ENCODE measurements at places on chromosomes 3 and 15.

DNA sequence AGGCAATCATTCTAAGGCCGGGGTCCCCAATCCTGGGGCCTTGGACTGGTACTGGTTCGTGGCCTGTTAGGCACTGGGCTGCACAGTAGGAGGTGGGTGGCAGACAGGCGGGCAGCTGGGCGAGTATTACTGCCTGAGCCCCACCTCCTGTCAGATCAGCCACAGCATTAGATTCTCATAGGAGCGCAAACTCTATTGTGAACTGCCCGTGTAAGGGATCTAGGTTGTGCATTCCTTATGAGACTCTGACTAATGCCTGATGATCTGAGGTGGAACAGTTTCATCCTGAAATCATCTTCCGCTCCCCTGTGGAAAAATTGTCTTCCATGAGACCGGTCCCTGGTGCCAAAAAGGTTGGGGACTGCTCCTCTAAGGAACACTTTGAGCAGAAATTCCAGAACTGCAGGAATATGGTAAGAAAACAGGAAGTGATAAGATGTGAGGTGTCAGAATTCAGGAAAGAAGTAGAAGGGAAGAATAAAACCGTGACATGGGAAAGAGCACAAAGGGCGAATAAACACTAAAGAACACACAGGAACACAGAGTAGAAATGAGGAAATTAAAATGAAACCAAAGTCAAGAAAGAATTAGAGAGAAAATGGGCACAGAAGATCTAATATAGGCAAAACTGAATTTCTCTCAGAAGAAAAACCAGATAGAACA, 57.6 kb downstream of the PDCD6IP start:
- DNase-seq: no peak

GRCh38 chr3:29557825-29558224, 277.0 kb downstream of the RBMS3 start:
- DNase-seq: no peak

- no peak for DNase-seq
These were observed 271.6 kb downstream of the FHIT start for GRCh38 chr3:60979461-60980341.

DNA sequence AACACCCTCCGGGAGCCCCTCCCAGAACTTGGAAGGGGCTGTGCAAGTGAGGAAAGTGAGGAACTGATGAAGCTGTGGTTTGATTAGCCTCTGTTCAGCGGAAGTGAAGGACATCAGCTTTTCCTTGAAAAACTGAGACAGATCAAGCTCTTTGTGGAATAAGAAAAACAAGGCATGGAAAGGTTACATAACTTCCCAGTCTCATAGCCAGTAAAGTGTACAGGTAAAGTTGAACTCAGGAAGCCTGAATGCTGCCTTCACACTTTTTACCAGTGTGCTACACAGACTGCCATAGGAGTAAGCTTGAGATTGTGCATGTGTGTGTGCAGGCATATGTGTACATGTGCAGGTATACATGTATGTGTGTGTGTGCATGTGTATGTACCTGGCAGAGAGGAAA, 293.2 kb downstream of the FGF12 start:
- no peak for DNase-seq

DNA sequence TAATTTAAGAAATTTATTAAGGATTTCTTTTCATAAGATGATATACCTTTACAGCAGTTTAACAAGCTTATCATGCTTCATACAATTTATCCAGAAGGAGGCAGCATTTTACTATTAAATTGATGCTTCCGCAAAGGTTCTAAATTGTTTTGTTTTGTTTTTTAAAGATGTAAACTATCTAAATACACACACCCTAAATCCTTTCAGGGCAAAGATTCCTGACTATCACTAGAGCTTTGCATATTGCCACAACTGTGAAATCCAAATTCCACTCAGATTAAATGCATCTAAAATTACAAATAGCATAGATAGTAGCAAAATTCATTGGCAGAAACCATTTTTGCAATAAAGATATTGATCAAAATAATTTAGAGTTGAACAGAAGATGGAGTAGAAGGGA, 44.5 kb upstream of the CCNL1 start:
- DNase-seq: peak; percentile 53

DNA sequence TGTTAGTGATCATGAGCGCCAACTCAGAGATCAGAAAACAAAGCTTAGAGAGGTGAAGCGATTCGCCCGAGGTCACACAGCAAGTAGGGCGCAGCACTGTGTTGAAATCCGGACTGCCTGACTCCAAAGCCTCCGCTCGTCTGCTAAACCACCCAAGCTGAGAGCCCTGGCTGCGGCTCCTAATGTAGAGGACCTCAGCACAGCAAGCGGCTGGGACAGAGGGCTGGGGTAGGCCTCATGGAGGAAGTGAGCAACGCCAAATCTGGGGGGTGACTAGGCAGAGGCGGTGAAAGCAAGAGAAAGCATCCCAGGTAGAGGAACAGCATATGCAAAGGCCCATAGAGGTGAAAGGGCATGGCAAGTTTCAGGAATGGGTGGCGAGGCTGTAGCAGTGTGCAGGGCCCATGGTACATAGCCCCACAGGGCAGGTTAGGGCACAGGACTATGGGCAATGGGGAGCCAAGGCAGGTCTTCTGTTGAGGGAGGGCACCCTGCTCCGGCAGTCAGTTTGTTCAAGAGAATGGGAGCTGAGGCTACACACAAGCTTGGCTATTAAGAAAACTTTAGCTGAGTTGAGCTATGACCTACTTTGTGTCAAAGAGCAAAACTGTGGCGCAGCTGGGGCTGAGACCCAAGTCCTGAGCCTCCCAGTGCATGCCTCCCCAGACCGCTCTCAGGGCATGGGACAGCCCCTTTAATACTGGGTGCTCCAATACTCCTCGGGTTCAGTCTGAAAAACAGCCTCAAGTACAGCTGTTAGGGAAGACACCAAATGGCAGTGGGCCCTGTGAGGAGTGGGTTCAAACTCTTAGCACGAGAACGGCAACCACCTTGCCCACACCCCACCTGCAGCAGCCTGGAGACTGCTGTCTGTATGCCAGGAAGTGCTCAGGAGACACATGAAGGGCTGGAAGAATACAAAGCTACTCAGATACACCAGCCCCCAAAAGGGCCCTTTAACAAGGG, 988 bp upstream of the CFAP92 start:
- DNase-seq: no peak

DNA sequence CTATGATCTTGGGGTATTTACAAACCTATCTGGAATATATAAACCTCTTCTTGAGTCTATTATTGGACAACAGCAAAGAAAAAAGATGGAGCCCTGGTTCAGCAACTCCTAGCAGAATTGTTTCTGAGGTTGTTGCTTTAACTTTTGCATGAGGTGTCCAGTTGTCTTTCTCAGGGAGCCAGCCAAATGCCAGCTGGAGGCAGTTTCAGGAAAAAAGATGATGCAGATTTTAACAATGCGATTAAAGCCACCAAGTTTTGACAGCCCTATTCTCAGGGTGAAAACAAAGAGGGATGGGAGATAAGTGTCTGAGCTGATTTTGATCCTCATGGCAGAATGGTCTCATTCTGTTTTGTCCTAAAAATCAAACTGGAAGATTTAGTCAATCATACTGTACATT, 181.6 kb upstream of the RASGRP1 start:
- DNase-seq: no peak

GRCh38 chr15:78778422-78778821, 32.8 kb downstream of the ADAMTS7 start:
- DNase-seq: no peak

DNA sequence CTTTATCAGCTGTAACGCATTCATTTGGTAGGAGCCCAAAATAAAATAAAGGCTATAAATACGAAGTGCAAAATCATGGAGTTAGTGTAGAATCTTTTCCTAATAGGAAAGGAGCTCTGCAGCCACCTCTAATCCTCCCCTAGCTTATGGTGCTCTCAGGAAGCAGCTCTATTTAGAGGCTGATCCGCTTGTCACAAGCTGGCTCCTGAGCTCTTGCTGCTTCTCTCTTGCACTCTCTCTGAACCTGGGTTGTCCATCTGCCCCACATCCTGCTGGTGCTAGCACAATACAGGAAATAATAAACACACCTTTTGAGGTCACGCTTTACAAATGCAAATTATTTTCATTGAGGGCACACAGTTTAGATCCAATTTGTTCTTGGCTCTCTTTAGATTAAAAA, 37.3 kb upstream of the BFSP2 start:
- DNase-seq: no peak

DNA sequence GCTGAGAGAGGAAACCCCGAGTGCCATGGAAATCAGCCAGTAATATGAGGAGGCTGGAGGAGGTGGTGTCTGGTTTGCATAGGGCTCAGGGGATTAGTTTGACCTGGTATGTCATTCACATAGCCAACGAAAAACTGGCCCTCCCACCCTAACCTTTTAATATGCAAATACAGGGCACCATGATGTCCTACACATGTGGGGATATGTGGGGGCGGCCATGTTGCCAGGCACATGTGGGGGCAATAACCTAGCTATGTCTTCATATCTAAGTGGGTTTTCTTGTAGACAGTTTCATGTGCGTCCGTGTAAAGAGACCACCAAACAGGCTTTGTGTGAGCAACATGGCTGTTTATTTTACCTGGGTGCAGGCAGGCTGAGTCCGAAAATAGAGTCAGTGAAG, 110.1 kb downstream of the MOBP start:
- DNase-seq: no peak

- no peak for DNase-seq
These were observed 330.3 kb downstream of the SHQ1 start for GRCh38 chr3:72517921-72518424.

GRCh38 chr3:115658337-115659181, 35.2 kb downstream of the GAP43 start:
- peak; percentile 76 for DNase-seq

GRCh38 chr3:109122690-109123089, 4.8 kb upstream of the MORC1 start:
- DNase-seq: no peak

GRCh38 chr3:85427467-85427866, 468.7 kb downstream of the CADM2 start:
- no peak for DNase-seq

GRCh38 chr3:16441371-16441875, 72.1 kb downstream of the RFTN1 start:
- DNase-seq: no peak

DNA sequence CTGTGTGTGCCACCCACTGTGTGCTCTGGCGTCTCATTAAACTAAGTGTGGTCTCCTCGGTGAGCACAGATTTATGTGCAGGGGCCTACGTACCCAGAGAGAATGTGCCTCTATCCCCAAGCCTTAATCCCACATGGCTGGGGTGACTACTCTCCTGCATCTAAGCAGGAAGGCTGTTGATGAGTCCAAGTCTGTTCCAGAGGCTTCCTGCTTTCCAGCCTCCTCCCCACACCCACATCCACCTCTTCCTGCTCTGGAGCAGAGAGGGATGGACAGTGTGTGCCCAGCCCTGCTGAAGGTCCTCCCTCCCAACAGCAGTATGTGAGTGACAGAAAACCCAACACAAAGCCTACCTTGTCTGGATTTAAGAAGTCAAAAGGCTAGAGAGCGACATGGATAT, 38.8 kb upstream of the BCL2L10 start:
- DNase-seq: no peak

DNA sequence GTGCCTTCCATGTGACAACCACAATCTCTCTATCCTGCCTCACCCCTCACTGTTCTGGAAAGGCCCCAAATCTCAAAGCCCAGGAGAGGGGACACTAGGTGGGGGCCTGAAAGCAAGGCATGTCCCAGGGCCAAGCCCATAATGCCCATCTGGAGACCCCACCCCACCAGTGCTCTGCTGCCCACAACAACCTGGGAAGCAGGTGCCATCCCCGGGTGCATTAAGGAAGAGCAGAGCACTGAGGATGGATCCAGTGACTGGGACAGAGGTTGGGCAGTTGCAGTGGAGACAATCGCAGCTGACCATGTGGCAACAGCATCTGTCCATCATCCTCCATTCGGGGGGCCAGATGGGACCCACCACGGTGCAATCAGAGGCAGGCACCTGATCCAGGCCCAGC, 106.2 kb upstream of the PRR20G start:
- DNase-seq: no peak

- no peak for DNase-seq
These were observed 555.2 kb downstream of the MAGI1 start for GRCh38 chr3:65483480-65483879.

- no peak for DNase-seq
These were observed 171.8 kb upstream of the DPH6 start for GRCh38 chr15:35717721-35718120.

DNA sequence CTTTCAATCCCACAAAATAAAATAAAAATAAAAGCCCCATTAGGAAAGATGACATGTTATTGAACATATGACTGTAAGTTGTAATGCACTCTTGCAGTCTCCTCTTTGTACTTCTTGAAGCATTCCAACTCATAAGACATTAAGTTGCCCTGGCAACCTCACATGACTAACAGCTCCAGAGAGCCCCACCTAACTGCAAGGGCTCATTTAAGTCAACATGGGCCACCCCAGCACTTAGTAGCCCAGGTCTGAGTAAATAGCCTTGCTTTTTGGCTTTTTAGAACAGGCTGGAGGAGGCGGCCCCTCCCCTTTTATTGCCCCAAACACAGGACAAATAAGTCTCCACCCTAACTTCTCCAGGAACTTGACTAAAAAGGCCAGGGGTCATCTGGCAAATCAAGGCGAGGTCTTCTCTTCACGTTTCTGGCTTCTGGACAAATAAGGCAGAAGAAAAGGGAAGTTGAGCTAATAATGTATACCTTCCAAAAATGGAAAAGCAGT, 135.1 kb downstream of the TMCO5A start:
- DNase-seq: peak; percentile 42

- DNase-seq: peak; percentile 17
These were observed 12.2 kb downstream of the RRP9 start for GRCh38 chr3:51929420-51930003.

- no peak for DNase-seq
These were observed 120.3 kb downstream of the AKAP13 start for GRCh38 chr15:85500729-85501128.

DNA sequence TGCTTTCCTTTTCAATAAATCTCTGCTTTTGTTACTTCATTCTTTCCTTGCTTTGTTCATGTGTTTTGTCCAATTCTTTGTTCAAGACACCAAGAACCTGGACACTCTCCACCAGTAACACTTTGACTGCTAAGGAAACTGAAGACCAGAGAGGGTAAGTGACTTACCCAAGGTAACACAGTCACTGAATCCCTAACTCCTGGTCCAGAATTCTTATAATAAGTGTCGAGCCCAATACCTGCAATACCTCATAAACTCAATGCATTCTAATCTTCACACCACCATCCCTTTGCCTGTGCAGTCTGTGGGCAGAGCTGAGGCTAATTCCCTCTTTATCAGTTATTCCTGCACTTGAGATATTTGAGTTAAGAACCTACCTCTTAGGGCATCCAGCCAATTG, 237.8 kb downstream of the UACA start:
- DNase-seq: no peak

- DNase-seq: no peak
These were observed 1133.8 kb downstream of the TUSC7 start for GRCh38 chr3:117843356-117843755.

DNA sequence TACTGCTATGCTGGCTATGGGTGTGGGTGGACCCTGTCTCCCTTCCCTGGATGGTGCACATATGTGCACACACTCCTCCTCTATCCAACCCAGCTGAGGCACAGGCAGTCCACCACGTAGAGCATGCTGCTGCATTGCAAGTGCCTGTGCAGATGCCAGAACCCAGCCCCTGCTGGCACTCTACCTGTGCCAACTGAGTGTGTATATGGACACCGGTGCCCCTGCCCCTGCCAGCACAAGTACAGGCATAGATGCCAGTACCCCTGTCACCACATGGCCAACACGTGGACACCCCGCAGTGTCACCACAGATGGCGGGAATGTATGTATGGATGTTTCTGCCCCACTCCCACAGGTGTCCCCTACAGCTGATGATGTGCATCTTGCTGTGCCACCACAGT, 216.5 kb downstream of the ISL2 start:
- DNase-seq: no peak

GRCh38 chr3:26015752-26016151, 225.9 kb downstream of the OXSM start:
- DNase-seq: no peak

GRCh38 chr3:195249057-195249770, 21.7 kb downstream of the XXYLT1 start:
- no peak for DNase-seq

Data from ACHN (cell line).